ENCODE measurements at places on chromosomes 7 and 10.

- no peak for DNase-seq
Observed at GRCh38 chr7:158157460-158157859, 430.2 kb downstream of the PTPRN2 start.

DNA sequence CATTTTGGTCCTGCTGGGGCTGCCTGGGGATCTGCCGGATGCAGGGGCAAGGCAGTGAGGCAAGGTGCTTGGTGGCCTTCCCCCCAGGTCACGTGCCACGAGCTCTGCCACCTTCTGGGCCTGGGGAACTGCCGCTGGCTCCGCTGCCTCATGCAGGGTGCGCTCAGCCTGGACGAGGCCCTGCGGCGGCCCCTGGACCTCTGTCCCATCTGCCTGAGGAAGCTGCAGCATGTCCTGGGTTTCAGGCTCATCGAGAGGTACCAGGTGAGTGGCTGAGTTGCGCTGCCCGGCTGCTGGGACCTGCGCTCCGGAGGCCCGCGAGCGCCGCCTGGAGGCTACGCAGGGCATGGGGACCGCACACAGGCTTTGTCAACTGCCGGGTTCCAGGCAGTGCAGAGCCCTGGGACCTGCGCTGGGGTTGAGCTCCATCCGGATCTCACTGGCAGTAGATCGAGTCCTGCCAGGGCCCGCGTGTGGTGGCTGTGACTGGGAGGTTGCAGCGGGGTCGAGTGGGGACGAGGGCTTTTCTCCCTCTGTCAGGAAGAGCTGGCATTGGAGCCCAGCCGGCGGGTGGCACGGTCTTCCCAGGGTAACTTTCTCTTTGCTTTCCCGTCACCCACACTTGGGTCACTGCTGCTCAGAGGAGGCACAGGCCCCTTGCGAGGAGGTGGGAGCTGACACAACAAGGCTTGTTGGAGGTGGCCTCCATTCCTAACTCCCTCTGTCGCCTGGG, 21.7 kb downstream of the AMZ1 start:
- DNase-seq = no peak

DNA sequence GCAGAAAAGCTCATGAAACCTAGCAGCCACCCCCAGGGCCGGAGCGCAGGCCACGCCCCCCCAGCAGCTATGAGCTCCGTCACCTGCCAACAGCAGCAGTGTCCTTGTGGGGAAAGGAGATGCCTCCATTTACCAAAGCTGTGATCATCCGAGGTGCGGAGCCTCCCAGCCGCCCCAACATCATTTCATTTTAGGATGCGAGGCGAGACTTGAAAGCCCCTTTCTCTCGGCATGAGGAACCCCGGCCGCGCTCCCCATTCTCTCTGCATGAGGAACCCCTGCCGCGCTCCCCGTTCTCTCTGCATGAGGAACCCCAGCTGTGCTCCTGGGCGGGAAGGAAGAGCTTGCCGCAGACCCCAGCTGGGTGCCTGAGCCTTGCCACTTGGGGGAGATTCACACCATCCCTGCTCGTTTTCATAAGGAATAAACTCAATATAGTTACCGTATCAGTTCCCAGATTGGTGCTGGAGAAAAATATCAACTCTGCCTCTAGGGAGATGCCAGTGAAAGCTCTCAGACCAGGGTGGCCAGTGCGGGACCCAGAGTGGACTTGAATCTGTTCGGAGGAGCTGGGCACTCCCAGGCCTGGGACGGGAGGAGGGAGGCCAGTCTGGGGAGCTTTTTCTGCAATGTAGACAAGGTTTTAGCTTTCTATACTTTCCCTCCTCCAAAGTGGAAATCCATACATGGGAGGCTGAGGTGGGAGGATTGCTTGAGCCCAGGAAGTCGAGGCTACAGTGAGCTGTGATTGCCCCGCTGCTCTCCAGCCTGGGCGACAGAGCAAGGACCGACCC, 35.0 kb downstream of the JAKMIP3 start:
- no peak for DNase-seq

GRCh38 chr7:100680576-100681271, 7.2 kb downstream of the GNB2 start:
- DNase-seq = no peak
